ENCODE measurements at places on chromosomes 2 and 18. TPM values are rescaled to one million over a fixed set of nuclear protein-coding genes. Genes with fewer than 3 reads are reported as not detected.

DNA sequence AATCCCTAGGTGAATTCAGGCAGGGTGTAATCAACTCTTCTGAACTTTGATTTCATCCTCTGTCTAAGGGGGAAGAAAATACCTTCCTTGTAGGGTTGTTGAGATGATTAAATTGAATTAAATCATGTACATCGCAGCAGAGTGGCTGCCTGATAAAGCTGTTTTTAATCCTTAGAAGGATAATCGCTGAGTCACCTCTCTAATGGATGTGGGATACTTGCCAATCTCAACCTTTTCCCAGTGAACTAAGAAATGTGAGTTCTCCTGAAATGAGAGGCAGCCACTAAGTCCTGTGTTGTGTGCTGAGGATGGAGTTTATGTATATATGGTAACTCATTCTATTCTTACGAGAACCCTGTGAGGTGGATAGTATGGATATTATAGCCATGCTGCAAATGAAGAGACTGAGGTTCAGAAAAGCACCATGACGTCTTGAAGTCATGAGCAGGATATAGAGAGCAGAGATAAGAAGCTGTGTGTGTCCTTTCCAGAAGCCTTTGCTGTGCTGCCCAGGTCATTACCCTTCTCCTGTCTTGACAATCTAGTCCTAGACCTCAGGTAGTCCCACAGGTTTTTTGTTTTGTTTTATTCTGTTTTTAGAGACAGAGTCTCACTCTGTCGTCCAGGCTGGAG lies 93.3 kb downstream of the HNRNPLL start:
- peak; percentile 82 for DNase-seq

GRCh38 chr18:36329684-36330434 lies 32.3 kb downstream of the FHOD3 start:
- DNase-seq, result no peak

Gene ASTL
- total RNA-seq, result not detected

DNA sequence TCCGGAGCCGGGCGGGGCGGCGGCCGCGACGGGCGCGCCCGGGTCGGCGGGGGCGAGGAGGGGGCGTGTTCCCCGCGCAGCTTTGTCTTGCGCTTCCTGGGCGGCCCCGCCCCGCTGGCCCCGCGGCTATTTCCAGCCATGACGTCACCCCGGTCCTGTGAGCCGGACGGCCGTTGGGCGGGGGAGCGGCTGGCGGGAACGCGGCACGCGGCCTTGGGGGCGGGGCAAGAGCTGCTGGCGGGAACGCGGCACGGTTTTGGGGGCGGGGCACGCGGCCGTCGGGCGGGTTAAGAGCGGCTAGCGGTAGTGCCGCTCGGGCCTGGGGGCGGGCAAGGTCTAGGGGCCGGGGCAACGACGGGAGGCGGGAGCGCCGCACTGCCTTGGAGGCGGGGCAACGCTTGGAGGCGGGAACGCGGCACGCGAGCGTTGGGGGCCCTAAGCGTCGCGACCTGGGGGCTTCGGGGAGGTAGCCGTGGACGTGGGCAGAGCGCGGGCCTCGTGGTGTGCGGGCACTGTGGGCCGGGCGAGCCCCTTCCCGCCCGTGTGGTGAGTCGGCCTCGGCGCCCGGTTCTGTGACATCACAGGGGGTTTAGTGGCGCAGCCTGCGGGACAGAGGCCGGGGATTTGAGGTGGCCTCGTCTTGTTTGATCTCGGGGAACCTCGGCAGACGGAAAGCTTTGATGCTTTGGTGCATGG lies 704 bp downstream of the KLF11 start:
- peak; percentile 96 for DNase-seq

Gene HOXD11
- total RNA-seq, result 31.6 TPM

DNA sequence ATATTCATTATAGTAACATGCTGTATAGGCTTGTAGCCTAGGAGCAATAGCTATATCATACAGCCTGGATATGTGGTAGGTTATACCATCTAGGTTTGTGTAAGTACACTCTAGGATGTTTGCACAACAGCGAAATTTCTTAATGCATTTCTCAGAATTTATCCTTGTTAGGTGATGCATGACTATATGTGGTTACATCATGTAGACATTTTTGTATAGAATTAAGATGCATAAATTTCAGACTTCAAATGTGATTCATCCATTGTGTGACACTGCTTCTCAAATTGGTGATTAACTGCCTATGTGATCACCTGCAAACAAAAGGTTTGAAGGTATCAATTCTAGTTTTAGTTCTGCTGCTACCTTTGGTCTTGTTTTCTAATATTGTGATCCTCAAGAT lies 1787.0 kb upstream of the PIK3C3 start:
- no peak for DNase-seq

DNA sequence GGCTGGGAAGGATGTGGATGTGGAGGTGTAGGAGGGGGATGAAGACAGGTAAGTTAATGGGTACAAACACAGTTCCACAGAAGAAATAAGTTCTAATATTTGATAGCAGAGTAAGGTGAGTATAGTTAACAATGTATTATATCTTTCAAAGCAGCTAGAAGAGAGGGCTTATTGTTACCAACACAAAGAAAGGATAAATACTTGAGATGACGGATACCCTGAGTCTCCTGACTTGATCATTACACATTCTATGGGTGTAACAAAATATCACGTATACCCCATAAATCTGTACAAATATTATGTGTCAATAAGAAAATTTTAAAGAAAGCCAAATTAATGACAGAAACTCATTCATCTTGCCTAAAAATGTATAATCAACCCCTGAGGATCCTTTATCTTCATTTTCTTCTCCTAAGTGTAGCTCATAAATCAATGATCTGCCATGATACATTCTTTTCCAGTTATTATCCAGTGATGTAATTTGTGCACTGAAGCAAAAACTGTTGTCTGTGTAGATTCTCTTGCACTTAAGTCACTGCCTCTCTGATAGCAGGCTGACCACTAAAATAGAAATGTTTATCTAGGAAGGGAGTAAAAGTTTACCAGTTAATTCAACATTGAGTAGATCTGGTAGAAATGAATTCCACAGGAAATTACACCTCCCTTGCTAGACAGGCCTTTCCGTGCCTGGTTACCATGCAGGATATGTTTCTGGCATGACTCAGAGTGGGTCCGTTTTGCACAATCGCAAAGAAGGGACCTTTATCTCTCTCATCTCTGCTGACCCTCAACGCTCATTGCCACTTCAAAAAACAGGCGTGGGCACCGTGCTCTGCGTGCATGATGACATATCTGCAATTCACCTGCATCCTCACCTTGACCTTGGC lies 249.7 kb upstream of the NCKAP5 start:
- DNase-seq, result peak; percentile 94

Measured in GM23248 (cell line).